ENCODE measurements at places on chromosomes 1 and 21.
A peak's percentile ranks its signal among the peaks of the same experiment; 100 is the strongest.

DNA sequence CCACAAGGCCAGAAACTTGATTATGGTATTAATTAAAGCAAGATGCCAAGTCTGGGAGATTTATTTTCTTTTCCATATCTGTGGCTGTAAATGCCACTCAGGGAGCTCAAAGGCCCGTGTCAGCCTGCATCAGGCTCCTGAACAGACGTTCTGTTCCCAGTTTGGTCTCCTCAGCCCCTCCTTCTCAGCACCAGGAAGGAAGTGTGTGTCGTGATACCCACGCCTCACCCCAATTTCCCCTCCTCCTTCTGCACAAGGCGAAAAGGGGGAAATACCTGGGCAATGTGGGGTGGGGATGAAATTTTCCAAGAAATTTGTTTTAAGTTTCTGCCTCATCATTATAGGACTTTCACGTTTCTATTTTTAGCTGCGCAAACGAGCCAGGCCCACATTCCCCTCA, 112.0 kb downstream of the SYF2 start:
- no peak for DNase-seq

- DNase-seq: no peak
Measured at GRCh38 chr1:100883963-100884362, 10.7 kb downstream of the EXTL2 start.

DNA sequence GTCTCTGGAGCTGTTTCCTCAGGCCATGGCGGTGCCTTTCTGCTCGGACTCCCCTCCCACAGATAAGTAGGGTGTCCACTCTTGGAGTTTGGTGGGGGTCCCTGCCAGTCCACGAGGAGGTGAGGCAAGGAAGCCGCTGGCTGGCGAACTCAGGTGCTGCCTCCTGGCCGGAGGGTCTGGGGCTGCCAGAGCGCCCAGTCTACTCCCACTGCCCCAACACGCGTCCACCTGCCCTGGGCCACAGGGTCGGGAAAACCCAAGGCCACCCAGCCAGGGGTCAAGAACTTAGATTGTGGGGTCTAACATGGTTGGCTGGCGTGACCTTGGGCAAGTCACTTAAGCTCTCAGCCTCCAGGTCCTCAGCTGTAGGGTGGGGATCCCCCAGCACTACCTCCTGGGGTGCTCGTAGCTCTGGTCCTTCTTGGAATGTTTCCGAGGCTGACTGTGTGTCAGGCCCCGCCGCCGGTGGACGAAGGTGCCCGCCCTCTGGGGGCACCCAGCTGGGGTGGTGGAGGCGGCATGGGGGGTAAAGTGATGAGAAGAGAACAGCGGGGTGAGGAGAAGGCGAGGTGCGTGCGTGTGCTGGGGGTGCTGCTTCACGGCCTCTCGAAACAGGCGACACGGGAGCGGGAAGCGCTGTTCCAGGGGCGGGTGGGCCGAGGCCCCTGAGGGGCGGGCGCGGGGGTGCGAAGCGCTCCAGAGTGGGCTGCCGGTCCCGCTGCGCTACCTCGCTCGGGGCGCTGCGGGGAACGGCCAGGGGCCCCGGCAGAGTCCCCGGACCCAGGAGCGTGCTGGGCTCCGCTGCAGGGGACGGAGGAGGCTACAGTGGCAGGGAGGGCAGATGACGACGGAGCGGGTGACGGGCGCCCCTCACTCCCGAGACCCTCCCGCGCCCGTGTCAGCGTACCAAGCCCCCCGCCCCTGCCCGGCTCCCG, 1.2 kb downstream of the SH2D5 start:
- no peak for DNase-seq

GRCh38 chr1:22207511-22208267, 64.8 kb upstream of the WNT4 start:
- no peak for DNase-seq

- no peak for DNase-seq
Measured at GRCh38 chr1:182484531-182485257, 34.7 kb downstream of the RGSL1 start.

GRCh38 chr1:163231385-163231784, 28.7 kb upstream of the RGS5 start:
- no peak for DNase-seq

DNA sequence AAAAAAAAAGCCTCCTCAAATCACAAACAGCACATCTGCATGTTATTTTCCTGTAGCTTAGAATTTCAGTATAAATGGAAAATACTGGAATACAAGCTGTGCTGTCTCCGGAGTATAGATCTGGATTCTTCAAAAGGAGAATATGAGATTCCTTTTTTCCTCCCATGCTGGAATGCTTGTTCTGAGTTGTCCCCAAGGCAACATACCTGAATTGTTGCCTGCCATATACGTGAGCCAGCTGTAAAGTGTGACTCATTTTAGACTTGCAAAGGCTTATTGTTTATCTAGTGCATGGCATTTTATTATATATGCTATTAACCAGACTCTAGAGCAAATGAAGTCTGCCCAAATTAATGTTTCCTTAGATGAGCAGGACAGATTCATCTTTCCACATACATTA, 95.0 kb upstream of the C1orf105 start:
- DNase-seq: no peak

GRCh38 chr1:103525607-103526507, at the start of gene RNPC3:
Gene RNPC3 (plus strand): TSS chr1:103525699. CDS start chr1:103526071, 372 bp downstream.
- peak; percentile 86 for DNase-seq

- DNase-seq: no peak
Measured at GRCh38 chr1:16605532-16606505, 7.5 kb downstream of the NBPF1 start.

- DNase-seq: no peak
Measured at GRCh38 chr21:18161841-18162240, 82.8 kb upstream of the CHODL start.

DNA sequence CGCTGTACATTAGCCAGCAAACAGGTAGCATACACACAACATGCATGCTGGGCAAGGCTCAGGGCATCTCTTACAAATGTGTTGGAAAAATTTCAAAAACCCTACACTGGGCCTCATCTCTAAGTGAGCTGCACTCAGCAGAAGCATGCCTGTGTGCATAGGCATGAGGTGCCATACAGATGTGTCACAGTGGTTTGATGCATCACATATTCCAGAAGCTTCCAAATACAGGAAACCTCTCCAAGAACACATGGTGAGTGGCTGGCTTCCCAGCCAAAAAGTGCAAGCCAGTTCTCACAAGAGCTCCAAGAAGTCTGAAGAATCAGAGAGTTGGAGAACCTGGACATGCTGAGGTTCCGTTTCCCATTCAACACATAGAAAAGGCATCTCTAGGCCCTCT, 58.3 kb downstream of the CD46 start:
- no peak for DNase-seq

DNA sequence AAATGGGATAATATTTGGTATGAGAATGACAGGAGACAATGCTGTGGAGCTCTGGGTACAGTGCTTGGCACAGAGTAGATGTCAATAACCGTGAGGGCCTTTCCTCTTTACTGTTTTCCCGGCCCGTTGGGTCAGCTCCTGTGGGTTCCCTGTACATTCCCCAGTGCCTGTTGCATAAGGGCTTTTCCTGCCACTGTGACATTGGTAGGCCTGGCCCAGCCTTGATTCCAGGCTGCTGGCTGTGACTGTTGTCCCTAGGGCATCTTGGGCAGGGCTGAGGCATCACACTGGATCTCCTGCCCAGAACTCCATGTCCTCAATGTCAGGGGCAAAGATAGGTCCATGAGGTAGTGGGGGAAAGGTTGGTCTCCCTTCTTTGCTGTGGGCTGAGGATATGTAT, 25.8 kb upstream of the MYCL start:
- DNase-seq: no peak

DNA sequence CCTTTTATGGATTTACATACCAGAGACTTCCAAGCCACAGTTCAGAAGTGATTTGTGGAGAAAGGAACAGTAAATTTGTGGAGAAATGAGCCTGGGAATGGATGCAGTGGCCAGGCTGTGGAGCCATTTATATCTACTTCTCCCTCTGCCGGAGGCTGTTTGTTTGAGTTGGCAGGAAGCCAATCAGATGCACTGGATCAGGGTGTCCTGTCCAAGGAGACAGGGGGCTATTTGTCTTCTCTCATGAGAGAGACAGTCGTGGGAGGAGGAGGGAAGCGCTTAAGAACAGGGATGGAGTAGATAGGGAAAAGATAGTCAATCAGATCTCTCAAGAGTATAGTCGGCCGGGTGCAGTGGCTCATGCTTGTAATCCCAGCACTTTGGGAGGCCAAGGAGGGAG, 2.8 kb upstream of the HAPLN2 start:
- DNase-seq: no peak

GRCh38 chr1:25031966-25032667, 102.0 kb upstream of the RUNX3 start:
- peak; percentile 60 for DNase-seq

- no peak for DNase-seq
Measured at GRCh38 chr1:17585266-17585987, 45.9 kb downstream of the ARHGEF10L start.

- DNase-seq: no peak
Measured at GRCh38 chr1:220876511-220877376, 2.5 kb upstream of the HLX start.

GRCh38 chr1:158059984-158060383, 66.5 kb downstream of the KIRREL1 start:
- DNase-seq: no peak

- DNase-seq: no peak
Measured at GRCh38 chr1:20491866-20492265, 5.9 kb upstream of the CAMK2N1 start.

GRCh38 chr1:226862890-226863289, 7.5 kb upstream of the PSEN2 start:
- DNase-seq: no peak

- DNase-seq: no peak
Measured at GRCh38 chr1:49106445-49106844, 329.8 kb upstream of the BEND5 start.

- DNase-seq: no peak
Measured at GRCh38 chr1:186295980-186296379, 79.1 kb downstream of the TPR start.

- DNase-seq: no peak
Measured at GRCh38 chr1:93002781-93003180, 41.5 kb upstream of the DIPK1A start.

GRCh38 chr21:32605469-32605868, 6.7 kb downstream of the CFAP298 start:
- DNase-seq: no peak

DNA sequence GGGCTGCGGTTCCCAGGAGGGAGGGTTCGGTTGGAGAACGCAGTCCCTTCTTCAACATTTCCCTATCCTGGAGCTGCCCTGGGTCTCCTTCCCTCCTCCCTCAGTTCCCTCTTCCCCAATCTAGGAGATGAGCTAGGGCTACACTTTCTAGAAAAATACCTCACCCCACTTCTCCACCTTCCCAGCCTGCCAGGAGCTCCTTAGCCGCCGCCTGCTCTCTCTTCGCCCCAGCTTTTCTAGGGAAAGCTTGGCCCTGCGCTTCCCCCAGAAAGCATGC, 488 bp upstream of the ADAMTS1 start:
- no peak for DNase-seq

DNA sequence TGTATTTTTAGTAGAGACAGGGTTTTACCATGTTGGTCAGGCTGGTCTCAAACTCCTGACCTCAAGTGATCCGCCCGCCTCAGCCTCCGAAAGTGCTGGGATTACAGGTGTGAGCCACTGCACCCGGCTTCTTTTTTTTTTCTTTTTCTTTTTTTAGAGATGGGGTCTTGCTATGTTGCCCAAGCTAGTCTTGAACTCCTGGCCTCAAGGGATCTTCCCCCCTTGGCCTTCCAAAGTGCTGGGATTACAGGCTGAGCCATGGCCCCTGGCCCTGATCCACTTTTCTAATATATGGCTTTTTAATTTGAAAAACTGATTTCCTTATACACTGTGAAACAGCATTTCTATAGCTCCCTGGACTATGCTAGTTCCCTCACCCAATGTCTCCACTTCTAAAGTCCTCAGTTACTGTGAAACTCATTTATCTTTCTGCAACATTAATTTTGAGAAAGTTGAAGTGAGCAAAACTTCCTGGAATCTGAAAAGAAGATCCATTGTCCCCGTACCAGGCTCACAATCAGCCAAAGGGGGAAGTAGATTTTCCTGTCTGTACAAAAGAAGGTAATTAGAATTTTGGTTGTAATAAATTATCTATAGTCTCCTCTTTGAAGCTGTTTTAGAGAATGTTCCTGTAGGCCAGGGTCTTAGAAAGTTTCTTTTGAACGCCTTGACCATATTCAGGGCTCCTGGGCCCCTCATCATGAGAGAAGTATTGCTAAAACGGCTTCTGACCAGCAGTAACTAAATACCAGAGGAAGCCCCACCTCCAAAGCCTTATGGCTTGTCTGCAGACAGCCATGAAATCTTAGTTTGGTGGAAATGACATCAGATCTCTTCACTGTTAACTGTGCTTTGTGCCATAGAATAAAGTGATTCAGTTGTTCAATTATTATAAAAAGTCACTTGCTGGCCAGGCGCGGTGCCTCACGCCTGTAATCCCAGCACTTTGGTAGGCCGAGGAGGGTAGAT, 34.9 kb downstream of the DEGS1 start:
- DNase-seq: no peak

GRCh38 chr21:19461481-19462205, 1058.1 kb upstream of the TMPRSS15 start:
- no peak for DNase-seq

GRCh38 chr1:165699577-165699976, 1.2 kb upstream of the ALDH9A1 start:
- DNase-seq: no peak

GRCh38 chr1:165671526-165671925, 26.8 kb downstream of the ALDH9A1 start:
- no peak for DNase-seq
